ENCODE measurements at places on chromosomes 12 and 14.

GRCh38 chr14:24013654-24014514 is 25.2 kb downstream of the DHRS4L2 start:
- peak; percentile 73 for DNase-seq

GRCh38 chr14:24113379-24113800 is 1.2 kb upstream of the DCAF11 start:
- DNase-seq: no peak

GRCh38 chr14:47676315-47676617 is 861 bp upstream of the MDGA2 start:
- no peak for DNase-seq

- DNase-seq: no peak
Observed at GRCh38 chr12:25236190-25236589, 14.5 kb downstream of the KRAS start.

DNA sequence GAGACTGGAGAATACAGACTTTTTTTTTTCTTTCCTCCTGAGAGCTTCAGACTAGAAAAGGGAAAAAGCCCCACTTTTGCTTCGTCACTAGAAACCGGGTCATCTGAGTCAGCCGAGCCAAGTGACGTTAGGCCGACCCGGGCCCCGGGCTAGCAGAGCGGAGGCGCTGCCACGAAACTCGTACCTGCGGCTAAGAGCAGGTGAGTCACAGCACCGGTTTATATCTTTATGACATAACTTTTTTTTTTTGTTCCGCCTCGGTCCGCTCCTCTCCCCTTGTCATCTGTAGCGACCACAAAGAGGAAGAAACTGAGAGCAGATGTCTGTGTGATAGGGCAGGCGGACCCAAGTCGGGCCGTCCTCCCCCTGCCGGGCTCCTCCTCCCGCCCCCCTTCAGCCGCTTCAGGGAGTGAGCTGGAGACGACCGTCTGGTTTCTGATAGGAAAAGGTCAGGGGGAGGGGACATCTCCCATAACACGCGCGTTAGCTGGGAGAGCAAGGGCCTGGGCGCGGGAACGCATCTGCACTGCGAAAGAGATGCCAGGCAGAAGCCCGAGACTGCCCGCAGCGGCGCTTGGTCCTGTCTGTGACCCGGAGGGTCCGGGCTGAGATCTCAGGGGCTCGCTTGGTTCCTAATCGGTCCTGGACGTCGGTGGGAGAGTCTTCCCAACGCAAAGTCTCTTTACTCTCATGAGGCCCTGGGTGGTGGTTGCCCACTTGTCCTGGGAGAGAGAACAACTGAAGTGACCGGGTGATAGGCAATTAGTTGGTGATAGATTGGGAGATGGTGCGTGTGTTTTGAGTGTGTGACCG is 586 bp downstream of the TTC6 start:
- peak; percentile 88 for DNase-seq

DNA sequence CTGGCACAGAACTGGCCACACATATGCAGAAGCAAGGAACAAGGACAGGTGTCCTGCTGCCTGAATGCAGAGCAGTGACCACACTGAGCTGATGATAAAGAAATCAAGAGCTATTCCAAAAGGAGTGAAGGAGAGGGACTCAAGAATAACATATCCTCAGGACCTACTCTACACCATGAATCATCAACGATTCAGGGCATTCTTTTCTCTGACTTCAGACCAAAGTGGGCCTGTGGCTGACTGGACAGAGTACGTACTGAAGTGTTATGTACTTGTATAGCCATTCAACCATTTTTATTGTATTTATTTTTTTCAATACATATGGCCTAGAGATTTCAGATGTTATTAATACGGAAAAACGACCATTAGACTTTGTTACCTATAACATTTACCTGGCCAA is 177.5 kb upstream of the TMTC1 start:
- no peak for DNase-seq

DNA sequence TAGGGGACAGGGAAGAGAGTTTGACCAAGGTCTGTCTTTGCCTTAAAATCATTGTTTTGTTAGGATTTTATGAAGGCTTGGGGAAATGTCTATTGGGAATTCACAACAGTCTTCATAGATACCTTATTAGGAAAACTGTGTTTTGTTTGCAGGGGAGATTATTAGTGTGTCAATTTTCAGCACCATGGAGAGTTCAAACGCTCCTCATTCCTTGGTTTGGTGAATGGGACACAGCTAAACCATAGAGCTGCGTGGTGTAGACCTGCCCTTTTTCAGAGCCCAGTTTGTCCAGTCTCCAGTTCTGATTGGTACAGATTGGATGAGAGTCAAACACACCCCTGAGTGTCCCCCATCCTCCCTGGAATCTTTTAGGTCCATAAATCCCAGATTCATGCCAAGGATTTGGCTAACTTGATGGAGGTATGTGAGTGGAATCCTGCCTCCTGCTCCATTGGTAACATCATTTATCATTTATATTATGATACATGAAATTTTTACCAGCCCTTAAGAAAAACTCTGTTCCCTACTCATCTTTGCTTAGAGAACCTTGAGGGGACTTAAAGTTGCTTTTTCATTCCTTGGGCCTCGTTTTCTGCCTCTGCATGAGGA is 12.0 kb downstream of the NGDN start:
- no peak for DNase-seq
